ENCODE measurements at places on chromosomes 16 and 17. TPM values are rescaled to one million over a fixed set of nuclear protein-coding genes. Genes with fewer than 3 reads are reported as not detected.

KRT33A gene
- not detected for total RNA-seq

RAB11FIP3 gene
- 10.9 TPM for total RNA-seq

TP53TG3 gene
- not detected for total RNA-seq

KRTAP3-2 gene
- not detected for total RNA-seq

KRT39 gene
- not detected for total RNA-seq

USP22 gene
- total RNA-seq: 93.4 TPM

CIITA gene
- total RNA-seq: 2.8 TPM

MARCHF10 gene
- total RNA-seq: not detected

ADGRG3 gene
- total RNA-seq: 4.0 TPM

SYT17 gene
- total RNA-seq: 8.3 TPM

KIAA0513 gene
- total RNA-seq: 10.6 TPM

NKIRAS2 gene
- total RNA-seq: 30.1 TPM

KRTAP9-8 gene
- total RNA-seq: not detected

CD300E gene
- total RNA-seq: 1.2 TPM

KCNJ12 gene
- total RNA-seq: not detected

GDPD1 gene
- total RNA-seq: 4.0 TPM

PRR15L gene
- not detected for total RNA-seq

MARVELD3 gene
- total RNA-seq: not detected

ABCC6 gene
- 1.8 TPM for total RNA-seq

NFATC3 gene
- 47.6 TPM for total RNA-seq

WSB1 gene
- total RNA-seq: 175 TPM

TMEM94 gene
- 80.2 TPM for total RNA-seq

TBC1D24 gene
- total RNA-seq: 8.6 TPM

KCNG4 gene
- not detected for total RNA-seq

CA7 gene
- not detected for total RNA-seq

TERB1 gene
- not detected for total RNA-seq

SEZ6L2 gene
- 0.66 TPM for total RNA-seq

NAGS gene
- total RNA-seq: not detected

KRTAP2-3 gene
- total RNA-seq: not detected

CCL1 gene
- not detected for total RNA-seq

HOXB6 gene
- 10.7 TPM for total RNA-seq

CDH3 gene
- total RNA-seq: 1.5 TPM

PLA2G10 gene
- not detected for total RNA-seq

SLC12A3 gene
- total RNA-seq: not detected

TNFRSF17 gene
- not detected for total RNA-seq

SDR42E2 gene
- not detected for total RNA-seq

TAT gene
- 1.5 TPM for total RNA-seq

ZNF287 gene
- total RNA-seq: 4.1 TPM

CMTM2 gene
- total RNA-seq: not detected

LRRC46 gene
- total RNA-seq: not detected

CDC27 gene
- 64.3 TPM for total RNA-seq

PTX4 gene
- total RNA-seq: not detected

FBXO39 gene
- not detected for total RNA-seq

TBC1D3L gene
- 2.8 TPM for total RNA-seq

CCDC144A gene
- 9.6 TPM for total RNA-seq

GPRC5C gene
- 3.8 TPM for total RNA-seq

CRYM gene
- total RNA-seq: not detected

ABCA9 gene
- total RNA-seq: 91.7 TPM

TLCD2 gene
- total RNA-seq: 12.4 TPM

PRM1 gene
- total RNA-seq: not detected

RNF167 gene
- 42.0 TPM for total RNA-seq

PDF gene
- total RNA-seq: 5.9 TPM
